Stimulated activated CD8-positive, alpha-beta memory T cell treated with anti-CD3 and anti-CD28 coated beads, Interleukin-4, amount 100 ng/mL, for 4 hours (primary cell): ENCODE measurements at places on chromosomes 7 and 10.

- no peak for DNase-seq
Measured at GRCh38 chr7:99789441-99790070, 5.6 kb upstream of the CYP3A4 start.

- no peak for DNase-seq
Measured at GRCh38 chr10:108757946-108758345, 1165.4 kb downstream of the XPNPEP1 start.

DNA sequence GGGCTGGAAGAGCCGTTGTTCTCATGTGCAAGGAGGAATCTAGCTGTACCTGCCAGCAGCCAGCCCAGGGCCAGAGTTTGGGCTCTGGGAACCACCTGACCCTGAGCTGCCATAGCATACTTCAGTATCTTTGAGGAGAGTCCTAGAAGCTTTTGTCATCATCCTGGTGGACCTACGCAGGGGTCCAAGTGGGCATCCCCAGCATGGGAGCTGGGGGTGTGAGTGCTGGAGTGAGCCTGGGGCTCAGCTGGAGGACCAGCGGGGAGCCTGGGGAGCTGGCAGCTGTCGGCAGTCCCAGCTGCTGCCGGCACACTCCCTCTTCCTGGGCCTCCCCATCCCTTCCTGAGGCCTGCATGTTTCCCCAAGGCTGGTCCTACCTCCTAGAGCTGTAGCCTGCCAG lies 32.5 kb downstream of the C10orf105 start:
- DNase-seq: no peak

DNA sequence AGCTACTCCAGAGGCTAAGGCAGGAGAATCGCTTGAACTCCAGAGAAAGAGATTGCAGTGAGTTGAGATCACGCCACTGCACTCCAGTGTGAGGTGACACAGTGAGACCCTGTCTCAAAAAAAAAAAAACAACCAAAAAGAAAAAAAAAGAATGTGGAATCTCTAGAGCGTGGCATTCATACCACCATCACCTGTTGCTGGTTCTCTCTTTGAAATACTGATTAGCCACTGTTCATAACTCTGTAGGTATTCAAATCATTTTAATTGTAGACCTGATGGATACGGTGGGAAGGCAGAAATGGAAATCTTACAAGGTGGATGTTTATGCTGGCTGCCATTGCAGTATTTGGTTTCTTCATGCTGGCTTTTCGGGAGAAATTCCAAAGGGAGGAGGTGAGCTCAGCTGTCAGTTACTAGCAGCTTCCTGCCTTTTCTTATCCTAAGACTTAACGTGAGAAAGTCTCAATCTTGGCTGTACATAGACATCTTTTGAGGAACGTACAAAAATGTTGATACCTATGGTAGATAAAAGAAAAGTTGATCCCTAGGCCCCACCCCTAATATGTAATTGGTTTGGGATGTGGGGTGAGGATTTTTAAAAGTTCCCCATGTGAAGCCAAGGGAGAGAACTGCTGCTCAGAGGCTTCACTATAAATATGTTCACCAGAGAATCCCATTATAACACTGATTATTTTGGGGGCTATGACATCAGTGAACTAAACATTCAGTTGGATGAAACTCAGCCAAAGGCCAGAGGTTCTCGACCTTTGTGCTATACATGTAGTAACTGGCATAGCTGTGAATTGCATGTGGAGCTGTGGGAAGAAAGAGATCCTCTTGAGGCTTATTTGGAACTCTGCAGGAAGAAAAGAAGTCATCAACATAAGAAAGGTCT lies 26.9 kb upstream of the MKLN1 start:
- no peak for DNase-seq

- peak; percentile 8 for DNase-seq
Measured at GRCh38 chr7:51430480-51431086, 114.0 kb upstream of the COBL start.

GRCh38 chr7:106312099-106312871 lies 27.5 kb upstream of the NAMPT start:
- no peak for DNase-seq

DNA sequence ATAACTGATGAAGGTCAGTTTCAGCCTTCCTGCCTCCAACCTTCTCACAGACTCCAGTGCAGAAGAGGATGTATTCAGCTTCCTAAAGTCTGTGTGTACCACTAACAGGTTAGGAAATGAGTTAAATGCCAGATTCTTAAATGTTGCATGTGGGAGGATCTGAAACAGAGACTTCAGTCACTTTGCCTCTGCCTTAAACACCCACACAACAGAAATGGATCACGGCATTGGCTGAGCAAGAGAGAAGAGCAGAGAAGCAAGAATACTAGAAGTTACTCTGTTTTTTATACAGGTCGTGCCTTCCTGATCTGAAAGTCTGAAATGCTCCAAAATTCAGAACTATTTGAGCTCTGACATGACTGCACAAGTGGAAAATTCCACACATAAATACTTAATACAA lies 98.9 kb upstream of the ARHGAP21 start:
- no peak for DNase-seq

- DNase-seq: no peak
Measured at GRCh38 chr10:96371356-96371755, 12.6 kb upstream of the OPALIN start.

DNA sequence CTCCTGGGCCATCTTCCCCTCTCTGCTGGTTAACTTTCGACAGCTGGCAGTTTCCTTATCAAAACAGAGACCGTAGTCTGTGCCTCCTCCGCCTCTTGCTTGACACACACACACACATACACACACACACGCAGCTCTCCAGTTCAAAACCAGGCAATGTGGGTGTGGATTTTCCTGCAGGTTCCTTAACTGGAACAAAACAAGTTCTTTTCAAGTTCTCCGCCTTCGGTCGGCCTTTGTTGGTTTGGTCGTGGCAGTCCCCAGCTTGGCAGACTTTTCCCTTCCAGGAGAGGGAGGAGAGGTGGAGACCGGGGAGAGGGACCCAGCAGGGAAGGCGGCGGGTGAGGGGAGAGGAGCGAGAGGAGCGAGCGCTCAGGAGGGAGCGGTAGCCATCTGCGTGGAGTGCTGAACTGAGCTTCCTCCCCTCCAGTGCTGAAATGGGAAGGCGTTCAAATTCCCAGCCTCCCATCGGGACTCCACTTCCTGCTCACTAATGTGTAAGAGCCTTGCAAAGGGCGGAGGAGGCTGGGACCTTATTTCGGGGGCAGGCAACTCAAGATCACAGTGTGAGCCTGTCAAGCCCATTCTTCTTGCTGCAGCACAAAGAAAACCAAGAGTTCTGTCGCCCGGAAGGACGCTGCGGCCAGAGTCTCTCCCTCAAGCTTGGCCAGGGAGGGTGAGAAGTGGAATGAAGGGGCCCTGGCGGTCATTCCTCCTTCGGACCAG lies 120.6 kb downstream of the PRPF18 start:
- DNase-seq: no peak

- no peak for DNase-seq
Measured at GRCh38 chr10:18312374-18313139, 172.3 kb downstream of the CACNB2 start.

DNA sequence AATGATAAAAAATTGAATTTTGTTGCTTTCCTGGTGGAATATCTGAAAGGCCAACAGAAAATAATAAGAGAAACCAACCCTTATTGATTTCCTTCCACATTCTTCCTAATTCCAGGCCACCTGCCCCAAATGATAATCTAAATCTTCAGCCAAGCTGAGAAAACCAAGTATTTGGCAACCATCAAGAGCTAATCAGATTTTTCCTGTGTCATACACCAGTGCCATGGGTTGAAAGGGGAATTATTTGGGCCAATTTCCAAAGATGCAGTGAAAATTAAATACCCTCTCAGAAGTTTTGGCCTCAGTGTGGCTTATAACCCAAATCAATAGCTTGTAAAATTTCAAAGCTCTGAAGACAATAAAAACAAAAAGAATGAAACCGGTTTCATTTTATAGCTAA lies 70.4 kb downstream of the DOCK4 start:
- DNase-seq: no peak

DNA sequence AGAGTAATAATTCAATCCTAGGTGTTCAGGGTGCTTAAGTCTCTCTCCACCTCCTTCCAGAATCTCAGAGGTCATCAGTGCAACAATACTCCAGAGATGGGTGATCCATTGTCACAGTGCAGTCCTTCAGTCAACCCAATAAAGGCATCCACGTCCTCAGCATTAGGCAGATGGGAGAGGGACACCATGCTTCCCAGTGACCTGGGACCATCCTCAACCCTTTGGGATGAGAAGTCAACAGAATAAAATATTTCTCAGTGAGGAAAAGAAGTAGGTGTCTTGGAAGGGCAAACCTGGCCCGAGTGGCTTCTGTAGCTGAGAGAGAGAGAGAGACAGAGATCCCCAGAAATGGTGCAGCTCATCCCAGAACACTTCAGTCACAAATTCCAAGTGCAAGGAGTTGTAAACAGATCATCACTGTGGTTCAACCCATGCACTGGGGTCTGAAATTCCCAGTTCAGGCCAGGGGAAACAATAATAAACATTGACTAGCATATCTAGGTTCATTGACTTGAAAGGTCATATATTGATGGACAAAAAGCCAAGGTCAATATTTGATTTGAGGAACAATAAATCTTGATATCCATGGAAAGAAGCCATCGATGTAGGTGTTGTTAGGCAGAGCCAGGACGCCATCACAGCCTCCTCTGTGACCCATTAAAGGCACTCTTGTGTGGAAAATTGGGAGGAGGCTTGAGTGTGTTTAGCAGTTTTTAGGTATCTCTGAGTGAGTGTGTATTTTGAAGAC lies 256.0 kb upstream of the ZMIZ1 start:
- no peak for DNase-seq

DNA sequence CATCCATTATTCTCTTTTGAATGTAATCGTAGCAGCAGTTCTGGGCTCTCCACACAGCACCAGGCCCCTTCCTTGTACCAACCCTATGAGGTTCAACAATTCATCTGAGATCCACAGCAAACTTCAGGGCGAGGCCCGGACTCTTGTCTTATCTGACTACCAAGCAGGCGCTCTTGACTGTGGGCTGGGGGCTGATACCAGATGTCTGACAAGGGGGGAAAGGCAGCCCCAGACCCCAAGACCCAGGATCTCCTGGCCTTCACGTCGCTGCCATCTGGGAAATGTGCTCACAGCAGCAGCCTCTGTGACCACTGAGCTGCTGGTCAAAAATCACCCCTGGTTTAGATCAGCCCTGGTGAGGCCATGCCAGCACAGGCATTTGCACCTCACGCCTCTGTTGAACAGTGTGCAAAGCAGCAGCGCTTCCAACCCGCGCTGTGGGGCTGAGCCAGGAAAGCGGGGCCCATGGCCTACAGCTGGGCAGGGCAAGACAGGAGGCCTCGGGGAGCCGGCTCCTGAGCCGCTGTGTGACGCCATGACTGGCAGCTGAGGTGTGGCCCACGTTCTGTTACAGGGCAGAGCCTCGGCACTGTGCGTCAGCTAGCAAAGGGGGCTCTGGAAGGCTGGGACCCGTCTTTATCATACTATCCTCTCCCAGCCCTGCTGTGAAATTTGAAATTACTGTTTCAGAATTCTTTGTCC lies 143.9 kb downstream of the PAXIP1 start:
- no peak for DNase-seq

- DNase-seq: no peak
Measured at GRCh38 chr7:8982338-8982992, 549.1 kb downstream of the NXPH1 start.

DNA sequence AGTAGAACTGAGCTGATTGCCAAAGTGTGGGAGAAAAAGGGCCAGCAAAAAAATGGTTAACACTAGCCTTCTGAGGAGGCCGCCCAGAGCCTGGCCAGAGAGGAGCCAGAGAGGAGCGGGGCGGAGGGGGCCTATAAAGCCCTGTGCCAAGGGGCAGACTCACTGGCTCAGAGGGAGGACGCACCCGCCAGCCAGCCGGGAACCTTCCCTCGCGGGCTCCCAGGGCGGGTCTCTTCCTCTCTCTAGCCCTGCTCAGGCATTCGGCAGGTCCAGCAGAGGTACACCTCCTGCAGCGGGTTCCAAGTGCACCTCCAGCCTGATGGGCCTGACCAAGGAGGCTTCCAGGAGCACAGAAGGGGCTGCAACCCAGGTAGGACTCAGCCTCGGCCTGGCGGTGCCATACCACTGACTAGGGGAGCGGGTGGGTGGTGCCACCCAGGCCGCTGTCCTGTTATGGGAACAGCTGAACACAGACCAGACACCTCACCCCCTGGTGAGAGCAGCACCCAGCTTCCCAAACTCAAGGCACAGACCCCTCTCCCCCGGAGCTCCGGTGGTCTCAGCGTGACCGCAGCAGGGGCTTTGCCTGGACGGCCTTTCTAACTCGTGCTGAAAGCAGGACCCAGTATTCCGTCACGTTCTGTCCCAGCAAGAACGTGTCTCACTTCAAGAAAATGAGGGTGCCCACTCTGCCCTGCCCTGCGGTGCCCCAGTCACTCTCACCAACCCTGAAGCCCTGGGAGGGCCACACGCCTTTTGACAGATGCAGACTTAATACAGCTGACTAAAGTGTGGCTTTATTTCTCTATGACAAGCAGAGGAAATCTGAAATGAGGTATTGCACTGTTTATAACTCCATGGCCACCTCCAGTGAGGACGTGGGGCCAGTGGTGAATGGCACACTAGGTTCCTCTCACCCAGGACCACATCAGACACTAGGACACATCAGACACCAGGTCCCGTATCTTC lies at the start of gene GPER1:
Gene GPER1, plus strand, starts transcription at position 162 of the 969 bp plus-strand sequence. CDS start 3,616 bp downstream, outside the sequence.
- DNase-seq: no peak

DNA sequence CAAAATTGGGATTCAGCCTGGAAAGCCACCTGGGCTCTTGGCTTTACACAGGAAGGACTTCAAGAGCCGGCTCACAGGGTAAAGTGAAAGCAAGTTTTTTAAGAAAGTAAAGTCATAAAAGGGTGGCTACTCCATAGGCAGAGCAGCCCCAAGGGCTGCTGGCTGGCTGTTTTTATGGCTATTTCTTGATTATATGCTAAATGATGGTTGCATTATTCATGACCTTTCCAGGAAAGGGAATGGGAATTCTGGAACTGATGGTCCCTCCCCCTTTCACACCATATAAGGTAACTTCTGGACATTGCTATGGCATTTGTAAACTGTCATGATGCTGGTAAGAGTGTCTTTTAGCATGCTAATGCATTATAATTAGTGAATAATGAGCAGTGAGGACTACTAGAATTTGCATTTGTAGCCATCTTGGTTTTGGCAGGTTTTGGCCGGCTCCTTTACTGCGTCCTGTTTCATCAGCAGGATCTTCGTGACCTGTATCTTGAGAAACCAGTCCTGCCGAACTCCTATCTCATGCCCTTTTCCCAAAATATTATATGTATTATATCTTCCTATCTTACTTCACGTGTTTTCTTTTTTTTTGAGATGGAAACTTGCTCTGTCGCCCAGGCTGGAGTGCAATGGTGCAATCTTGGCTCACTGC lies 80.5 kb downstream of the HECW1 start:
- DNase-seq: no peak

- DNase-seq: no peak
Measured at GRCh38 chr10:93406364-93407145, 75.6 kb downstream of the MYOF start.

- no peak for DNase-seq
Measured at GRCh38 chr7:118580743-118581382, 356.4 kb downstream of the ANKRD7 start.

- no peak for DNase-seq
Measured at GRCh38 chr7:70229242-70229641, 631.0 kb downstream of the AUTS2 start.

- DNase-seq: no peak
Measured at GRCh38 chr10:93068411-93069244, 5.1 kb upstream of the CYP26A1 start.
